Hypothalamus (tissue), 51 donors: ENCODE measurements at places on chromosomes 7 and 10.

DNA sequence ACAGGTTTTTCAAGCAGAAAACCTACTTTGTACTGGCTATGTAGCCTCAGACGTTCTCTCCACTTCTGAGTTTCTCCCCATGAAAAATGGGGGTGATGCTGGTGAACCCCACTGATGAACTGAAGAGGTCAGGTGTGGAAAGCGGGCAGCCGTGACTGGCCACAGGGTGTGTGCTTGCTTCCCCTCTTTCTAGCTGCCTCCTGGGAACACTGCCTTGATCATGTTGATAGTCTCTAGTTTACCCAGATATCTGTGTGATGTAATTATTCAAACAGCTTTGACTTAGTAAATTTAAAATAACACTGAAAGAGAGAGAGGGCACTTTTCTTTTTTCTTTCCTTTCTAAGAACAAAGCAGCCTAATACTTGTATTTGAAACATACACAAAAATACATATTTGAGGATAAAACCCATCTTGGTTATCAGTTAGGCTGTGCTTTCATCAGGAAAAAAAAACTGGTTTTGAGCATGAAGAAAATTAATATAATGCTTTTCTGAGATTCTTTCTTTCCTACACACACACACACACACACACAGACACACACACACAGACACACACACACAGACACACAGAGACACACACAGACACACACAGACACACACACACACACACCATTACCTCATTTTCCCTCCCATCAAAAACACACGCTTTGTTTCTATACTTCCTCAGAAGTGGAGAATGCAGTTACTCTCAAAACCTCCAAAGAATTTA is 76.7 kb downstream of the MACC1 start:
- no peak for DNase-seq

DNA sequence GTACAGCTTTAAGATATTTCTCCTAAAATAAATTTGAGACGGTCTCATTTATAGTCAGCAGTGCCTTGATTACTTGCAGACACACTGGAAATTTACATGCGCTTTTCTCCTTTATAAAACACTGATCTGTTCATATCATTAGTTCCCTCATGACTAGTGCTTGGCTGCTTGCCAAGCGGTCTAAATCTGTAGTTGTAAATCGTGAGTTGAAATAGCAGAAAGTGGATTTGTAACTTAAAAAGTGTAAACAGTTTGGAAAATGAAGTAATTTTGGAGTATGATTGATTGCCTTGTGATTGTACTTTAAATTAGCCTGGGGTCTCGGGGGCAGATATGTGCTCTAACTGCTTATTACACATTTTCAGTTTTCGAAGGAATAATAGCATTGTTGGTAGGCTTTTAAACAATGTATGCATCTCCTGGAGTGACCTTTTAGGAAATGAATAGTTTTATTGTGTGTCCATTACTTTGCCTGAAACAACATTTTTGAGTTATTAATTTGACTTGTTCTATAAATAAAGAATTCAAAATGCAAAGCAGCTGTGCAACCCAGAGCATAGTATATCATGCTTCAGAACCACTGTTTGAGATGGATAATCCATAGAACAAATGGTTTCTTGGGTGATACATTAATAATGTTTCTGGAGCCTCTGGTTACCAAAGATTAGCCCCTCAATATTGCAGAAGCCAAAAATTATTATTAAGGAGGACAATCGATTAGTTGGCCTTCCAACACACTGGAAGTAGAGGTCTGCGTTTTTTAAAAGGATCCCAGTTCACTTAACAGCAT is 73.3 kb downstream of the ARID5B start:
- DNase-seq = no peak

DNA sequence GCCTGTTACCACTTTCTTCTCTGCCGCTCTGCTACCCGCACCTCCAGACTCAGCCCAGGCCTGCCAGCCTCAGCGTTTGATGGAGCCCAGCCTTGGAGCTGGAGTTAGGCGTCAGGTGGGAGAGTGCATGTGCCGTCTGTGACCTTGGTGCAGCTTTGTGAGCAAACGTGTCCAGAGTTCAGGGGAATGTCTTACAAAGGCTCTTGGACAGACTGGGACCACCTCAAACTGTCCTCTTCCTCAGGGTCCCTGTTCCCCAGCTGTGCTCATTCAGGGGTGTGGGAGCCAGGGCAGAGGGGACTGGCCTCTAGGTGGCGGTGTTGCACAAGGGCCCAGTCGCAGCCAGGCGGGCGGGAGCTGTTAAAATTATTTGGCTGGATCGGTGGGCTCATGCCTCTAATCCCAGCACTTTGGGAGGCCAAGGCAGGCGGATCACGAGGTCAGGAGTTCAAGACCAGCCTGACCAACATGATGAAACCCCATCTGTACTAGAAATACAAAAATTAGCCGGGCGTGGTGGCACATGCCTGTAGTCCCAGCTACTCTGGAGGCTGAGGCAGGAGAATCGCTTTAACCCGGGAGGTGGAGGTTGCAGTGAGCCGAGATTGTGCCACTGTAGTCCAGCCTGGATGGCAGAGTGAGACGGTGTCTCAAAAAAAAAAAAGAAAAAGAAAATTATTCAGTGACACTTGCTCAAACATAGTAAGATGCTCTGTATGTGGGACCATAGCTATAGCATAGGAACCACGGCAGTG is 89.2 kb downstream of the ADCY1 start:
- DNase-seq = no peak

- no peak for DNase-seq
Observed at GRCh38 chr7:924541-925231, 29.8 kb downstream of the ADAP1 start.

DNA sequence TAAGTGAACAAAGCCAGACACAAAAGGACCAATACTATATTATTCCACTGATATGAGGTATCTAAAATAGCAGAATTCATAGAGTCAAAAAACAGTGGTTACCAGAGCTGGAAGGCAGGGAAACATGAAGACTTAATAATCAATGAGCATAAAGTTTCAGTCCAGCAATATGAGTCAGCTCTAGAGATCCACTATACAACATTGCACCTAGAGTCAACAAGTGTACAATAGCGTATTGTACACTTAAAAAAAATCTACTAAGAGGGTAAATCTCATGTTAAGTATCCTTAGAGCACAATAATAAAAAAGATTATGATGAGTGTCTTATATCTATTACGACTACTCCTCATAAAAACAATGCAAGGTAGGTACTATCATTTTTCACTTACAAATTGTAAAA is 36.1 kb downstream of the C10orf90 start:
- DNase-seq = no peak

DNA sequence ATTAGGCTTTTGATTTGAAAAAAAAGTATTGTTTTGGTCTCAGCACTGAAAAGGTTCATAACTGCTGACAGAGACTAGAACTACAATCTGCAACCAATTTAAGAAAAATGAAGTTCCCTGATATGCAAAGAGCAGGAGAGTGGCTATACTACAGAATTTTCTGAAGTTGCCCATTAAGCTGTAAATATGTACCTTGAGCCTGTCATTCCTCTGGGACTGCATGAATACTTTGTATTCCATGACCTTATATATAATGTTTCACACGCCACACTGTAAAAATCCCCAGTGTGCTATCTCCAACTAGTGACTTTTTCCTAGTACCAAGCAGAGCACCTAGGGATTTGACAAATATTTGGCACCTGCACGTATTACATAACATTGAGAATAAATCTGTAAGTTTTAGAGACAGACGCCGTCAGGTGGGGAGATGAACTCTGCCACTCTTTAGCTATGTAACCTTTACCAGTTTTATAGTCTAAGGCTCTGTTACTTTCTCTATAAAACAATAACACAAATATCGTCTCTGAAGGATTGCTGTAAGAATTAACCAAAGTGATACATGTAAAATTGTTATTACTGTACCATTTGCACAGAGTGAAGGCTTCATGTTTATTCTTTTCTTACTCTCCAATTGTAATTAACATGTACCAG is 235.4 kb downstream of the MAGI2 start:
- DNase-seq = no peak

DNA sequence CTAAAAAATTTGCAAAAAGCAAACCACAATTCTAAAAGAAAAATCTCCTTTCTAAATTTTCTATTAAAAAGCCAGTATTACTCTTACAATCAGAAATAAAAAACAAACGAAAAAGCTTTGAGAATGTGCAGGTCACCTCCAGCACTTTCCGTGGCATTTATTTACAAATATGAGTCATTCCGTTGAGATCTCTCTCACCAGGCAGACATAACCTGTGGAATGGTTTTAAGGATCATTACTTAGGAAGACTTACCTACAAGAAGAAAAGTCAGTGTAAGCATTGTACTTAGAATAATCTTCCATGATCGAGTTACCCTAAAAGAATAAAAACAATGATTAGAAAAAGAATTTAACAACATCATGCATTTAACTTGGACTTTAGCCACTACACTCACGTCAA is 3.3 kb downstream of the SUN3 start:
- DNase-seq = no peak

GRCh38 chr10:88238615-88238914 is 344.6 kb downstream of the RNLS start:
- no peak for DNase-seq

DNA sequence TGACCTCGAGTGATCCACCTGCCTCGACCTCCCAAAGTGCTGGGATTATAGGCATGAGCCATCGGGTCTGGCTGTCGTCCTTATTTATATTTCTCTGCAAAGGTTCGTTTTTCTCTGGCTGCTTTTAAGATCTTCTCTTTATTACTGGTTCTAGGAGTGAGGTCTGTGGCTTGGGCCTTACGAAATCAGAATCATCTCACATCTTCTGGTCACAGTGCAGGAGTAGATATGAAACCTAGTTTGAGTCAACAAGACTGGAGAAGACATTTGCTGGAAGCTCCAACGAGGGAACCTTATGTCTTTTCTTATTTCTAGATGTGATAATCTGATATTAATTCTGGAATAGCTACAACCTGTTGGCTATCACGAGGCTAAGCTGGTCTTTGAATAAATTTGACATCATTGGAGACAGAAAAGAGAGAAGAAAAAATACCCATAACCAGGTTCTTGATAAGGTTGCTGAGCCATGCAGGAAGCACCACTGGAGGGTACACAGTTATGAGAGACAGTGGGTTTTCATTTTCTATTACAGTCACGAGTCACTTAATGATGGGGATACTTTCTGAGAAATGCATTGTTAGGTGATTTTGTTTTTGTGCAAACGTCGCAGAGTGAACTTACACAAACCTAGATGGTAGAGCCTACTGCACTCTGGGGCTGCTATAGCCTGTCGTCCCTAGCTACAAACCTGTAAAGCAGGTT is 25.6 kb upstream of the IL15RA start:
- DNase-seq = no peak

- DNase-seq = no peak
Observed at GRCh38 chr10:77576444-77577032, 61.1 kb downstream of the KCNMA1 start.

GRCh38 chr10:78259391-78259790 is 225.7 kb downstream of the RPS24 start:
- DNase-seq = no peak

DNA sequence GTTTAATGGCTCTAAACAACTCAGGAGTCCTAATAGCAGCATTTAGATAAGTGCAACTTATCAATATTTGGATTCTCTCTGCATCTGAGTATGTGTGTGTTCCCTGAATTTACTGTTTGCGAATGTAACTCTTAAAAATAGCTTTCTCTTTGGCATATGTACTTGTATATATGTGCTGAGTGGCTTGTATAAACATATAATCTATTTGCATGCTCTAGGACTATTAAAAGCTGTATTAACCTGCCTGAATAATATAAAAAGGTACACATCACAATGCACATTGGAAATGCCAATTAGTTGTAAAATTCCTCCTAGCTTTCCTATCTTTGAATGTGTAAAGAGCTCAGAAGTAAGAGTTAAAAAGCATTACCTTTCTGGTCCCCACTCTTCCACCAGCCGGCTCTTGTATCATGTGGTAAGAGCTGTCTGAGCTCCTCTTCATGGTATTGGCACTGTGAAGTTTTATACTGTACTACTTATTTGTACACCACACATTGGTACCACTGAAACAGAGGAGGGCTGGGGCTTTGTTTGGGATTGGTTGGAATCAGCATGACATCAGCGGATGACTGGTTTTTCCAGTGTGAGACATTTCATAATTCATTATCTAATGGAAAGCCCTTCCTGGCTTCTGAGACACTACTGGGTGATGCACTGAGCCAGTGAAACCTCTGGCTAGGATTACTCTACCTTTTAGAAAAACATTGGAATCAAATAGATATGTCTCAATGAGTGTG is at the start of gene INHBA:
Gene INHBA (minus strand): TSS at position 456 of the 737 bp plus-strand sequence. CDS start 2,716 bp downstream, outside the sequence.
- no peak for DNase-seq

GRCh38 chr7:47475880-47476227 is 106.1 kb downstream of the TNS3 start:
- DNase-seq = no peak

DNA sequence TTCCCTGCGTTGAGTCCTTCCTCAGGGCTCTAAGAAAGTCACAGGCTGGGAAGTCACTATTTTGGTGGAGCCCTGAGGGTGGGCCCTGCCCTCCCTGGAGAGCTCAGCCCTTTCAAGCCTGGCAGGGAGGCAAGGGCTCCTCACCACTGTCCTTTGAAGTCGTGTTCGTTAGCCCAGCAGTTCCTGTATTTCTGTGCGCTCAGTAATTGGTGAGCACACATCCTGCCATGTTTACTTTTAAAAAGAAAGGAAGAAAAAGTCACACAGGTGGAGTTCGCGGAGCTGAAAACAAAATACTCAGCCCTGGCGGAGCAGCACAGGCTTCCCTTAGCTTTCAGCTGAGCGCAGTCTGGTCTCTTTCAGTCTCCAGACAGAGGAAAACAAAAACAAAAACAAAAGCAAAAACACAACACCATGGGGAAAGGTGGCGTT is 37.1 kb downstream of the PRKCQ start:
- no peak for DNase-seq

- DNase-seq = no peak
Observed at GRCh38 chr7:32588657-32589056, 93.4 kb downstream of the AVL9 start.

DNA sequence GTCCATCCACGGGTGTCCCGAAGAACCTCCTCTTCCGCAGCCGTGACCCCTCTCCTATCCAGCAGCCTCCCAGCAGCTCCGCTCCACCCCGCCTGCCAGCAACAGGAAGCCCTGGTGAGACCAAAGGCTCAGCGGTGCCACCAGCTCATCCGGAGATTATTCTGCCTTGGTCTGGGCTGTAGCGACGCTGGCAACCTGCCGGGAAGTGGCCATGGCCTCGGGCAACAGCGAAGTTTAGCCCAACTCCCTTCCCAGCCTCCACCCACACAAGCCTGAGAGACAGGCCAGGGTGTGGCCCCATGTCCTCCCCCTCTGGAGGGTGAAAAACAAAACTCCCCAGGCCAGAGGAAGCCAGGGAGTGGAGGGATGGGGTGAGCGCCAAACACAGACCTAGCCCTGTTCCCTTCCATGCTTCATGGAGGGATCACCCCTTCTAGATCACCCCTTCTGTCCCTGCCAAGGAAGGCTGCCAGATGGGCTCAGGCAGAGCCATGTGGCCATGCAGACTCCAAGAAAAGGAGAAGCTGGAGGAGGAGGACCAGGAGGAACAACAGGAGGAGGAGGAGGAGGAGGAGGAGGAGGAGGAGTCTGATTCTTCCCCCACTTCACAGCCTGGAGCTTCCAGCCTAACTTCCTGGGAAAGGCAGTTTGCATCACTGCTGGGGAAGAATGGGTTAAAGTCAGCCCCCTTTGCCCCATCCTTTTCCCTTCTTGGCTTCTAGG is 918 bp downstream of the CALHM2 start:
- no peak for DNase-seq
